Stimulated activated CD4-positive, alpha-beta T cell treated with anti-CD3 and anti-CD28 coated beads, Interleukin-15, amount 100 ng/mL, for 48 hours (primary cell): ENCODE measurements at places on chromosomes 3 and 15.

DNA sequence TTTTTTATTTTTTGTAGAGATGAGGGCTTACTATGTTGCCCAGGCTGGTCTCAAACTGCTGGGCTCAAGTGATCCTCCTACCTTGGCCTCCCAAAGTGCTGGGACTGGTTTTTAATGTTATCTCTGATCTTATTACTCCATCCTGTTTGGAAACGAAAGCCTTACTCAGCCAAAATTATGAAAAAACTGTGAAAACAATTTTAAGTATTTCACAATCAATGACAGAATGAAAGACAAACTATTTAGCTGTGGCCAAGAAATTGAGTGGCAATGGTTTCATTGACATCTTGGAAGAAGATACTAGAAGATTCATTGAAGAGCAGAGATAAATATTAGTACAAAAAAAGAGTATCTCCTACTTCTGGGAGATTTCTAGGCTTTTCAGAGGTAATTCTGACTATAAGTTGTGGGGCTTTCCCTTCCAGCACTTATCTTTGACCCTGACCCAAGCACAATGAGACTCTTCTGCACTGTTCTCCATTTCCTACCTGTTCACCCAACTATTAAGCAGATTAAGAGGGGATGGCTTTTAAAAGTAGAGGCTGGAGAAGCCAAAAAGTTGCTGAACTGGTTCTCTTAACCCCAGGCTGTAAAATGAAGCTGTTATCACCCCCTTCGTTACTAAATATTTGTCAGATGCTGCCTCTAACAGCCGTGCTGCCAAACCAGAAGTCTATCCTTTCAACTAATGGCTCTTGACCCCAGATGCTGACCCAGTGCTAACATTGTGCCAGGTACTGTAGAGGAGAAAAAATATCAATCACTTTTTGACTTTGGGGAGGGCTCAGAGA, 14.2 kb upstream of the SLC25A36 start:
- DNase-seq: no peak

- DNase-seq: no peak
Observed at GRCh38 chr3:100198579-100199269, 62.1 kb upstream of the TBC1D23 start.

GRCh38 chr3:122112754-122113153, 57.6 kb downstream of the CD86 start:
- DNase-seq: no peak

- DNase-seq: peak; percentile 6
Observed at GRCh38 chr15:31080591-31081014, 20.9 kb downstream of the TRPM1 start.

- DNase-seq: no peak
Observed at GRCh38 chr15:73844356-73844755, 29.0 kb upstream of the TBC1D21 start.

GRCh38 chr3:53044371-53044710, 1.5 kb downstream of the SFMBT1 start:
- no peak for DNase-seq

DNA sequence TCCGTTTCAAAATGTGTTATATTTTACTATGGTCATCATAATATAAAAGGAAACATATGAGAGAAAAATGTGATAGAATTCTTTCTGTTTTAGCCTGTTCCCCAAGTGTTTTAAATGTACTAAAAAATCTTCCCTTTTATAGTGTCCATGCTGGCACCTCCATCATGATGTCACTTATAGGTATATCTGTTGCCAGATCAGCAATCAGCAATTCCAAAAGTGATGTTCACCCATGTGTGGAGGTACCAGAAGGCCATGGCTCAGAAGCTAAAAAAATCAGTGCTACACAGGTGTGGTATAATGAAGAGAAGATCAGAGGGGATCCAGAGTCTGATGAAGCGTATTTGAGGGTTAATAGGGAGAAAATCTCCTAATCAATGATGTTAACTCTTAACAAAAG, 1.1 kb upstream of the GPR15 start:
- DNase-seq: no peak

GRCh38 chr3:112811917-112812660, 34.6 kb downstream of the CD200R1L start:
- DNase-seq: no peak

GRCh38 chr3:183129243-183129642, 29.9 kb upstream of the MCCC1 start:
- DNase-seq: no peak
